ENCODE measurements at places on chromosomes 7 and 10. TPM values are rescaled to one million over a fixed set of nuclear protein-coding genes. Genes with fewer than 3 reads are reported as not detected.

CALHM1 gene
- total RNA-seq = not detected

TMEM176A gene
- 0.31 TPM for total RNA-seq

BAG3 gene
- total RNA-seq = 71.6 TPM

ASZ1 gene
- total RNA-seq = not detected

DNA sequence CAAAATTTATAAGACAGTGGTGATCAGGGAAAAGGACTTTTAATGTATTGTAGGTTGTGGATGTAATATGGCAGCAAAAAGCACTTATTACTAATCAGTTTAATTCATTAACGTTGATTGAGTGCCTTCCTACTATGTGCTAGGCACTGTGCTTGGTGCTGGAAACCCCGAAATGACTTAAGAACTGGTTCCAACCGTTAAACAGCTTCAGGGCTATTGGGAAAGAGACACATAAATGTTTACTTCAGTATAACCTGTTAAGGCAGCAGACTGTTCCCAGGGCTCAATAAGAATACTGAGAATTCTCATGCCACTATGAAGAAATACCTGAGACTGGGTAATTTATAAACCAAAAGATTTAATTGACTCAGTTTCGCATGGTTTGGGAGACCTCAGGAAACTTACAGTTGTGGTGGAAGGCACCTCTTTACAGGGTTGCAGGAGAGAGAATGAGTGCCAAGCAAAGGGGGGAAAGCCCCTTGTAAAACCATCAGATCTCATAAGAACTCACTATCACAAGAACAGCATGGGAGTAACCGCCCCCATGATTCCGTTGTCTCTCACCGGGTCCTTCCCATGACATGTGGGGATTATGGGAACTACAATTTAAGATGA, 1.1 kb upstream of the SLC25A13 start:
- DNase-seq = no peak

- no peak for DNase-seq
Measured at GRCh38 chr7:129008645-129009414, 46.1 kb downstream of the TNPO3 start.

- peak; percentile 17 for DNase-seq
Measured at GRCh38 chr10:116779076-116779687, 36.8 kb upstream of the HSPA12A start.

GRCh38 chr7:103149808-103150180, 895 bp upstream of the NAPEPLD start:
- no peak for DNase-seq

- no peak for DNase-seq
Measured at GRCh38 chr7:44681645-44682044, 67.0 kb upstream of the ZMIZ2 start.

- no peak for DNase-seq
Measured at GRCh38 chr10:9613338-9614075, 1404.2 kb upstream of the CELF2 start.

- DNase-seq = no peak
Measured at GRCh38 chr10:81950358-81950757, 75.4 kb downstream of the NRG3 start.

DNA sequence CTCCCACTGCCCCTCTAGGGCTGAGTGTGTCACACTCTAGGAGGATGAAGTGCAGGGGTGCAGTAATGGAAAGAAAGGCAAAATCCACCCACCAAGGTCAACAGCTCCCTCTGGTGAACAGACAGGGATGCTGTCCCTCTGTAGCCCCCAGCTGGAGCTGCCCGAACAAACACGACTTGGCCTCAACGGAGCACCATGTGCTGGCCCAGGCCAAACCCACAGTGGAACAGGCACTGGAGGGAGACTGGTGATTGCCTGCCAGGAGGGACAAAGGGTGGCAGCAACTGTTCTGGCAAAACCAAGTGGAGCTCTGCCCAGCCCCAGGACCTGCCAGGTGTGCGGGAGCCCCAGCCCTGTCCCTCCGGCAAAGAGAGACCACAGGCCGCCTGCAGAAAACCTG, 20.7 kb downstream of the PDIA4 start:
- no peak for DNase-seq

DNA sequence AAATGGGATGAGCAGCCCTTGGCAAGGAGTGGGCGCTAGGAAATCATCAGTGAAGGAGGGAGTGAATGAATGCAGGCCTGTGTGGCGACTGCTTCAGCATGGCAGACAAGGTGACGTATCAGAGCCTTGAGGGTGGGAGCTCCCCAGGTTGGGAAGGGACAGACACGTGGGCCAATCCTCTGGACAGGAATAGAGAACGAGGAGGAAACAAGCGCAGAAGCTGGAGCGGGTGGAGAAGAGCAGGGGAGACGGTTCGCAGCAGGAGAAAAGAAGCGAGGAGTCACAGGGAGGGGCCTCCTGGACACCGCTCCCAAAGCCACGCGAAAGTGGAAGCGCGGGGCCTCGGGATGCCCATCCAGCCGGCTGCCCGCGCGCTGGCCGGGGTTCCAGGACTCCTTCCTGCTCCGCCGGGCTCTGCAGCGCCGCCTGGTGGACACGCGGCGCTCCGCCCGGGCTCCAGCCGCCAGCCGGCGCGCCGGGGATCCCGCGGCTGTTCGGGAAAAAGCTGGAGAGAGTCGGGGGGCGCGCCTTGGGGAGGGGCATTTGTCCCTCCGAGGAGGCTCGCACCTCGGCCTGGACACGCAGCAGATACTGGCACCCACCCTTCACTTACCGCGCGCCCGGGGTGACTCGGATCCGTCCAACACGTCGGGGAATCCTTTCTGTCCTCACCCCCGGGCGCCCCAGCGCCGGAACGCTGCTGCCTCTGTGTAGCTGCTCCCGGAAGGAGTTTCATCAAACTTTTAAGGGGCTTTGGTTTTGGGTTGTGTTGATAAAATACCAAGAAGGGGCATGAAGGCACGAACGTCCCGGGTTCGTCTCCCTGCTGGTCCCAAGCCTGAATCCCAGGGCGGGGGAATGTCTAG, 6.3 kb downstream of the ZNF503 start:
- DNase-seq = no peak

- no peak for DNase-seq
Measured at GRCh38 chr10:101224060-101224909, 5.0 kb downstream of the LBX1 start.

- DNase-seq = no peak
Measured at GRCh38 chr10:130463104-130463875, 327.1 kb downstream of the GLRX3 start.

DNA sequence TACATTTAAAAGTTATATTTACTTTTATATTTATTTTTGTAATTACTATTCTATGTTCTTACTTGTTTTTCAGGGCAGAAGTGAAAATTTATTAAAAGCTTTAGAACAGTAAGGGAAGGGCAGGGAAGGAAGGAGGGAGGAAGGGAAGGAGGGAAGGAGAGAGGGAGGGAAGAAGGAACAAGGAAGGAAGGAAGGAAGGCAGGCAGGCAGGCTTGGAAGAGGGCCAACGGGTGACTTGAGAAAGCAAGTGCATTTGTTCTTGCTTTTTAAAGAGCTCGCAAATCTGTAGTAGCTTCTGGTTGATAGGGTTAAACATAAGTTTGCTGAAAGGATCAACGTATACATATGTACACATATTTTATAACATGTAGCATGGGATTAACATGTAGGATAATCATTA, 725.3 kb upstream of the FZD8 start:
- no peak for DNase-seq

GRCh38 chr7:117829450-117830117, 43.7 kb downstream of the CTTNBP2 start:
- no peak for DNase-seq

DNA sequence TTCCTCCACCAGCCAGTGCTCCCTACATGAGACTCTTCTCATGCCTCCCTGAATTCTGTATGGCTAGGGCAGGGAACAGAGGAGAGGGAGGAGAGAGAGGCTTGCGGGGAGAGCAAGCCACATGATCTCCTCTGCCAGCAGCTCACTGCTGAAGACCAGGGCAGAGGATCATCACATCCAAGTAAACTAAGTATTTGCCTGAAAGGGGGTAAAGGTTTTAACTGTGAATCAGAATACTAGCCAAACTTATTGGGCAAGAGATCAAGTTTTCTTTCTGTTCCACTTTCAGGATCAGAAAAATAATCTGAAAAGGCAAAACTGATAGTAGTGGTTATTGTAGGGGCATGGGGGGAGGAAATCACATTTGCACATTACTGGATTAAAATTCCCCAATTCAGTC, 17.8 kb upstream of the ERCC6 start:
- no peak for DNase-seq

DNA sequence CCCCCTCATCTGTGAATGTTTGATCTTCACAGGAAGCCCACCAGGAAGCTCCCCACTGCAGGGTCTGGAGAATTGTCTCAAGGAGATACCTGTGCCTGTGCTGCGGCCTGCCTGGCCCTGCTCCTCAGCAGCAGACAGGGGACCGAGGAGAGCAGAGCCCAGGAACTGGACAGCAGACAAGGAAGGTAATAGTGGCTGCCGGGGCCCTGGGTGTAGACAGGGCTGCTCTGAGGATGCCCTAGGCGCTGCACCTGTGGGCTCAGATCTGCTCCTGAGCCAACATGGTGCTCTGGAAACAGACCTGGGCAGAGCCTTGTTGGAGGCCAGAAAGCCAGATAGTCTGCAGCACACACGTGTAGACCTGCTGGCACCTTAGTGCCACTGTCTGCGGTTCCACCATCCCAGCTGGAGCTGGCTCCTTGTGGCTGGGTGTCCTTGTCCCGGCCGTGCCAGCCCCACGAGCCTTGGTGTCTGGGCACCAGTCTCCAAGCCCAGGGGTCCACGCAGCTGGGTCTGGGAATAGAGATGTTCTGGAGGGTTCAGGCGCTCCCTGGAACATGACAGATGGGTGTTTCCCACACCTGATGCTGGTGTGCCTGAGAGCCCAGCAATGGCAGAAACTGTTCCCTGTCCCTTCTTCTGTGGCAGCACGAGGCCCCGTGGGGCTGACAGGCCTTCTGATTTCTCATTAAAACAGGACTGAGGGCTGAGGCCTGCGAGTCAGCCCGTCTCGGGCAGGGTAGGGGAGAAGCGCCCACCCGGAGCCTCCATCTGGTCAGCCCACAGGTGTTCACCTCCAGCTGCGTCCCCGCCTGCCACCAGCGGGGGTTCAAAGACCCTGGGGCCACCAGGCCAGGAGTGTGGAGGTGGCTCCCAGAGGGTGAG, 44.7 kb downstream of the ZNF467 start:
- no peak for DNase-seq

Data from astrocyte (in vitro differentiated cells and primary cell).